ENCODE measurements at places on chromosomes 7 and 10.

DNA sequence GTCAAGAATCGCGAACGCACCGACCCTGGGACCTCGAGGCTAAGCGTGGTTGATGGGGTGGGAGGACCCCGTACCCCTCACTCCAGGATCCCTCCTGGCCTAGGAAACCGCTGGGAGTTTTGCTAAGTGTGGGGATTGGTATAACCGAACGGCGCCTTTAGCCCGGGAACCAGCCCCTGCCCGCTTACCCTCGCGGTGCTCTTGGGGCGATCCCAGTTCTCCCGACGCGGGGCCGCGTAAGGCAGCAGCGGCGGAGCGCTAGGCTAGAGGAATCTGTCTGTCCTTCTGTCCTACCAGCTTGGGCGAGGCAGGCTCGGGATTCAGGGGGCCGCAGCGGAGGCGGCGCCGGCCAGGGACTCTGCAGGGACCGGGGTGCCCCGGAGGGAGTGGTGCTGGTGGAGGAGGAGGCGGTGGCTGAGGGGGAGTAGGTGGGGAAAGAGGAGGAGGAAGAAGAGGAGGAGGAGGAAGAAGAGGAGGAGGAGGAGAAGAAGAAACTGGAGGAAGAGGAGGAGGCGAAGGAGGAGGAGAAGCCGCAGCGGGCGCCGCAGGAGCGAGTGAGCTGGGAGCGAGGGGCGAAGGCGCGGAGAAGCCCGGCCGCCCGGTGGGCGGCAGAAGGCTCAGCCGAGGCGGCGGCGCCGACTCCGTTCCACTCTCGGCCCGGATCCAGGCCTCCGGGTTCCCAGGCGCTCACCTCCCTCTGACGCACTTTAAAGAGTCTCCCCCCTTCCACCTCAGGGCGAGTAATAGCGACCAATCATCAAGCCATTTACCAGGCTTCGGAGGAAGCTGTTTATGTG lies 439 bp upstream of the EMX2 start:
- DNase-seq: no peak

GRCh38 chr10:30437031-30437841 lies 3.3 kb downstream of the MAP3K8 start:
- DNase-seq: no peak

DNA sequence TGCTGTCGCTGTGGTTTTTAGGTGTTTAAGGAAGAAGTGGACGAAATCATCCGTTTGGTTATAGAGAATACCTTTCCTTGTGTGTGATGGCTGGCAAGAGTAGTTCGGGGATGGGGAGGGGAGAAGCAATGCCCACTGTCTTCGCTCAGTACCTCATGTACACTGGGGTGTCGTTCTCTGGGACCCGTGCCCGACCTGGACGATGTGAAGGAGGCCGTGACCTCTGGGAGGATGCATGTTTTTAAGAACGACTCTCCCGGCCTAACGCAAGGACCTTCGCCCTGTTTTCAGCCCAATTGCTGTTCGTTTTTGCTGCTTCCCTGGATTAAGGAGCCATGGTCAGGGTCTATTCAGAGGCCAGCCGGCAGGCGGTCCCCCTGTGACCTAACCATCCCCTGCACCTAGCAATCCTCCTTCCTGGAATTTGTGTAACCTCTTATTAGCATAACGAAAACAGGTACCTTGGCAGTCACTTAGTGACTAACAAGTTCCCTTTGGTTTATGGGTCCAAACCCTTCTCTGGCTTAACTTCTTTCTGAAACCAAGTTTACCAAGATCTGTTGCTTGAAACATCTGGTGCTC lies 1.3 kb downstream of the NFE2L3 start:
- DNase-seq: no peak

DNA sequence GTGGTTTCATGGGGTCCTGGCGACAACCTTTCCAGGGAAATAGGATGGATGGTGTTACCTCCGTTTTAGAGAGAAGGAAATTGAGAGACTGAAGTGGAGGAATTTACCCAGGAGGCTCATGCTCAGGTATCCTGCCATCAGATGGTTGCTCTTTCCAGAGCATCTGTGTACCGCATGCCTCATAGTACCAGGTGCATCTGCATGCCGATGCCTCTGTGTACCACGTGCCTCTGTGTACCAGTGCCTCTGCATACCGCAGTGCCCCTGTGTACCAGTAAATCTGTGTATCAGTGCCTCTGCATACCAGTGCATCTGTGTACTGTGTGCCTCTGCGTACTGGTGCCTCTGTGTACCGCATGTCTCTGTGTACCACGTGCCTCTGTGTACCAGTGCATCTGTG lies 3.2 kb downstream of the VWA2 start:
- no peak for DNase-seq

GRCh38 chr10:106226828-106227227 lies 937.7 kb downstream of the SORCS1 start:
- DNase-seq: no peak

DNA sequence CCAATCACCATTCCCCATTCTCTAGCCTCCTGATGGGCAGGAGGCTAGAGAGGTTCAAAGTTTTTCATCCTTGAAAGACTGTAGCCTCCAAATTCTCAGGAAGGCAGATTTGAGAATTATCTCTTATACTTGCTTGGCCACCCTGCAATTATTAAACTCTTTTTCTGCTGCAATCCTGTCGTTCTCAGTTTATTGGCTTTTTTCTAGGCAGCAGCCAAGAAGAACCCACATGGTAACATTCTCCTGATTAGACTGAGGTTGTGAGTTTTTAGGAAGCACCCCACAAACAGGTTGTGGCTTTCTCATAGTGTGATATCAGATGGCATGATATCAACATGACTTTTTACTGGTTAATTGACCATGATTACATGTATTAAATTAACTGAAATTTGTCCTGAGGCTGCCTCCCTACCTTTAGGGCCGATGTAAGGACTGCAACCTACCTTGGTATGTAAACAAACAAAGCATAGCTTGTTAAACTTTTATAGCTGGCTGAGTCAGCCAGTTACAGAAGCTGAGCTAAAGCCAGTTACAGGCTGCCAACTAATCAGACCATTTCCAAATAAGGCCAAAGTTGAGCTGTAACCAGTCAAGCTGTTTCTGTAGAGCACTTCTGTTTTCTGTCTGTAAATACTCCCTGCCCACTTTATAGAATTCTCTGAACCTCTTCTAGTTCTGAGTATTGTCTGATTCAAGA lies 3.2 kb upstream of the ZNF248 start:
- no peak for DNase-seq

- no peak for DNase-seq
Observed at GRCh38 chr7:70619130-70619529, 512.8 kb upstream of the GALNT17 start.

GRCh38 chr10:96789571-96790108 lies 42.5 kb upstream of the LCOR start:
- DNase-seq: no peak

DNA sequence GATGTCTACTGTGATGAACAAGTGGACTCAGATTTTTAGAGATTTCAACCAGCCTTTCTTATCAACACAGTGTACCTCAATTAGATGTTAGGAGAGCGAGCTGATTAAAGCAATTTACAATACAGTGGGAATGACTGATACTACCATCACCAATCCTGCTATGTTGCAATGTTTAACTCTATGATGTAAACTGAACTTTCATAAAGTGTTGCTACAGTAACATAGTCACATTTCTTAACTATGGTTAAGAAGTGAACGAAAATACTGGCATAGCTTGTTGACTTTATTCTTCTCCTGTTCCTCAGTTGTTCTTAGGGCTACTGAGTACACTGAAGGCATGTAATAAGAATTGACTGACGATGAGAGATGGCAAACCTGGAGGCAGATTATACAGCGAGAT lies 139.8 kb downstream of the MYOF start:
- no peak for DNase-seq

DNA sequence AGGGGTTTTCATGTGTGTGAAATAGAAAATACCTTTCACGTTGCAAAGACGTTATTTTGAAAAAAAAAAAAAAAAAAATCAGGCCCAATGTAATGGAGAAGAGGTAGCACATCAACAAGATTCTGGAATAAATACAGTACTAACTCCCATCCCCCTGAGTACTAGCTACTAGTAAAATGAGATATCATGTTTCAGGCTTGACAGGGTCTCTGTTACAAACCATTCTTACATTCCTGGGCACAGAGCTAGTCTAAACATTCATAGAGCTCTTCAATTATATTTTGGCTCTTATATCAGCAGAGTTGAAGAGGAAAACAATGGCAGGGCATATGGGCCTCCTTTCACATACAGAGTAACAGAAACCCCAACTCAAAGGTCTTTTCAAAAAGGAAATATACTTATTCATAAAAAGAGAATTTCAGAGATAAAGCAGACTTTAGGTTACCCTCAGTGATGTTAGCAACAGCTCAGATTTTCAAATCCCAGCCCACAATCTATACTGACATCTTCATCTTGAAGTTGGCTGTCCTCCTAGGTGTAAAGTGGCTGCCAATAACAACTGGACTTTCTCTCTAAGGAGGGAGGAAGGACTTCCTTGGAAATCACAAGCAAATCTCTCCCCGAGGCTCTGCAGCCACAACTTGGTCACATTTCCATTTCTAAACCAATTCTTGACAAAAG lies 18.6 kb downstream of the C7orf33 start:
- no peak for DNase-seq

GRCh38 chr7:51234609-51235308 lies 81.8 kb downstream of the COBL start:
- no peak for DNase-seq

- DNase-seq: no peak
Observed at GRCh38 chr10:91061608-91062007, 140.7 kb upstream of the ANKRD1 start.

DNA sequence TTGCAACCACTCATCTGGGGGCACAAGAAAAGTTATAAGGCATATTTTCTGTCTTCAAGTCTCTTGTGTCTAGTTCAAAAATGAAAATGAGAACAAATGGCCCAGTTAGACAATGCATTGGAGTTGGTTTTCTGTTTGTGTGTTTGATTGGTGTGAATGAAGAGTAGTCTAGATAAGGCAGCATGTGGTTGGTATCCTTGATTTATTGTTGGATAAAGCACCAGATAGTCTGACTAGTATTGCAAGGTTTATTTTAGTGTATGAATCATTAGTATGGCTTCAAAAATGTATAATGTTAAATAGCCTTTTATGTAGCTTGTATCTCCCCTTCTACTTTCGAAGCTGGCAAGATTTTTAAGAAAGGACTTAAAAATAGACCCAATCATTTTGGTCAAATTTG lies 237.3 kb downstream of the CDK14 start:
- no peak for DNase-seq

DNA sequence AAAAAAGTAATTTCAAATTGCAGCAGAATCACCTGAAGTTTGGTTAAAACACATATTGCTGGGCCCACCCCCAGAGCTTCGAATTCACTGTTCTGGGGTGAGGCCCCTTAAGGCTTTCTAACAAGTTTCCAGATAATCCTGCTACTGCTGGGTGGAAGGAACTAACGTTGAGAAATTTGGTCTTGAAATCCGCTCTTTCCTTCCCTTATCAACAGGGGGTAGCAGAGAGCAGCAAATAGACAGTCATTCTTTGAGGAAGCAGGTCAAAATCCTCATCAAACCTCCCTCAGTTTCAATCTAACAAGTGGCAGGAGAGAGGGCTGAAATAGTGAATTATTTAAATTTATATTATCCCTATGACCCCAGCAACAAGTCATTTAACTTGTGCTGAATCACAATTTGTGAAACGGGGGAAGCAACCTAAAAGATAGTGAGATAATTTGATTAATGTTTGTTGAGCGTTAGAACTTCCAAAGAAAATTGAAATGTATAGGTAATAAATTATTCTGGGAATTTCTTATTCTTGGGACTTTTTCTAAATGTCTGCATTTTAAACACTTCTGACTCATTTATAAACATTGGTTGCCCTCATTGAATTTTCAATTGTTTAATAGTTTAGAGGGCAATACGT lies 21.7 kb upstream of the MALSU1 start:
- DNase-seq: no peak

DNA sequence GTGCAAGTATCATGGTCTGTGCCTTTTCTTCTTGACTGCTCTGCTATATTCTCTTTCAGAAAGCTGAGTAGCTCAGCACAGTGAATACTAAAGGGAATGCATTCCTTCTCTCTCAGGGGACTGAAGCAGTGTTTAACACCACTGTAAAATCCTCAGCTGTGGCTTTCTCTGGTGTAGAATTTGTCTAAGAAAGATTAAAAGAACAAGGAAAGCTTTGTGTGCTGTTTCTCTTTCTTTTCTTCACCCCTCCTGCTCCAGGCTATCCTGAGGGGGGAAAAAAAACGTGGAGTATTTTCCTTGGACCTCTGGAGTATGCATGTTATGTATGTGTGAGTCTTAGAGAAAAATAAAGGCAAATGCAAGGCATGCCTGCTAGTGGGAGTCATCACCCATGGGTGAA lies 383.9 kb downstream of the AUTS2 start:
- DNase-seq: no peak

GRCh38 chr7:98203964-98204605 lies 7.2 kb upstream of the BHLHA15 start:
- DNase-seq: no peak

DNA sequence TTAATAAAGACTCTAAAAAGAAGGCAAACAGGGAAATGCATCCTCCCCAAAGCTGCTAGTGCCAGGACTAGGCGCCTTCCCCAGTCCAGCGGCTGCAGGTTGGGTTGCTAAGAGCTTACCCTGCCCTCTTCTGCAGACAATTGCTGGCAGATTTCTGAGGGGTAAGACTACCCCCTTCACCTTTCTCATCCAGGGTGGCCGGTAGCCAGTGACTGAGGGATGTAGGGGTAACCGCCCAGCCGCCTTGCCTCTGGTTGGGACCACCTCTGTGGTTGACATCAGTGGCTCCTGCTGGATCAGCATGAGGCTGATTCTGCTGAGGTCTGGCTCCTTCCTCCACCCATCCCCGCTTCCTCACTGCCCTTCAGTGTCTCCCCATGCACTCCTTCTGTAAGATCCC lies 71.2 kb downstream of the ADCYAP1R1 start:
- no peak for DNase-seq

DNA sequence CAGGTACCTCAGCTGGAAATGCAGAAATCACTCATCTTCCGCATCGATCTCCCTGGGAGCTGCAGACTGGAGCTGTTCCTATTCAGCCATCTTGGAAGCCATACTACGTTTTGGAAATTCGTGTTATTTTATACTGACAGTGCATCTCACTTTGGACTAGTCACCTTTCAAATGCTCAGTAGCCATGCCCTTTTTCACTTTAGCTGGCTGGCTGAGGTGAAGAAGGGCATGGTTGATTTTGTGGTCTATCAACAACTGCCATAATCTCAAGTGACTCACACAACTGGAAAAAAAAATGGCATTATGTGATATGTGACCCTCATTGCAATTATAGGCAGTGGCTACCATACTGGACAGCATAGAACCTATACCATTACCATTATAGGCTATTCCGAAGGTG lies 100.5 kb downstream of the CCDC71L start:
- no peak for DNase-seq

- peak; percentile 44 for DNase-seq
Observed at GRCh38 chr10:120336911-120337540, 120.0 kb upstream of the PLPP4 start.

DNA sequence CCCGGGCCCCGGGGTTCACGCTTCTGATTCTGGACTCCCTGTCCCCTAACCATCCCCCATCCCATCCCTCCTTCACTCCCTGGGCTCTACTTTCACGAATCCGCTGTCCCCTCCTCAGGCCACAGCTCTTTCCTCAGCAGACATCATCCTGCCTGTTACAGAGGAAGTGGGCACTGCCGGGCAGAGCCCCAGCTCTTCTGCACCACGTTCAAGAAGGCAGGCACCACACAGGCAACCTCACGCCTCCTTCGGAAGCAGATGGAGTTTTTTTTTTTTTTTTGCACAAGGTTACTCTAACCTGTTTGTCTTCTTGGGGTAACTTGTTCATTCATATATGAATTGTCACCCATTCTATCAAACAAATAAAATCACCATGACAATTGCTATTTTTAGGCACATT lies 17.9 kb upstream of the ZNF32 start:
- no peak for DNase-seq

- no peak for DNase-seq
Observed at GRCh38 chr7:80942261-80943041, 23.6 kb upstream of the SEMA3C start.

- no peak for DNase-seq
Observed at GRCh38 chr10:5741276-5741675, 56.6 kb downstream of the TASOR2 start.
